HT-29 (cell line): ENCODE measurements at places on chromosomes 3 and 15. TPM values are rescaled to one million over a fixed set of nuclear protein-coding genes. Genes with fewer than 3 reads are reported as not detected.
A peak's percentile ranks its signal among the peaks of the same experiment; 100 is the strongest.

DNA sequence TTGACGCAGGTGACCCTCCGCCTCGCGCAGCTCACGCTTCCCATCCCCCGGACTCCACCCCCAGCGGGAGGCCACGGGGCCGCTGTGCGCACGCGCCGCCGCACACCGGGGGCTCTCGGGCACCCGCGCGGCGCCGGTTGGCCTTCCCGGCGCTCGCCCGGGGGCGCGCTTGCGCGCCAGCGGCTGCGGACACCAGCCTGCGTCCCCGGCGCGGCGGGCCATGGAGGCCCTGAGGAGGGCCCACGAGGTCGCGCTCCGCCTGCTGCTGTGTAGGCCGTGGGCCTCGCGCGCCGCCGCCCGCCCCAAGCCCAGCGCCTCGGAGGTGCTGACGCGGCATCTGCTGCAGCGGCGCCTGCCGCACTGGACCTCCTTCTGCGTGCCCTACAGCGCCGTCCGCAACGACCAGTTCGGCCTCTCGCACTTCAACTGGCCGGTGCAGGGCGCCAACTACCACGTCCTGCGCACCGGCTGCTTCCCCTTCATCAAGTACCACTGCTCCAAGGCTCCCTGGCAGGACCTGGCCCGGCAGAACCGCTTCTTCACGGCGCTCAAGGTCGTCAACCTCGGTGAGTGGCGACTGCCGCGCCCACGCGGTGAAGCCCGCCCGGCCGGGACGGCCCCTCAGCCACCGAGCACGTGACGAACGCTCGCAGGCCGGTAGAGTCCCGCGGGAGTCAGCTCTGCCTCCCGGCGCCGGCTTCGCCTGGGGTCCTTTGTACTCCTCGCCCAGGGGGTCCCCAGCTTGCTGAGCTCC is at the start of gene C15orf61:
C15orf61 (plus strand) TSS at position 103 of the 754 bp plus-strand sequence; CDS start at position 221, 118 bp downstream.
- peak; percentile 94 for DNase-seq

- peak; percentile 52 for DNase-seq
Observed at GRCh38 chr3:143951351-143951971, 20.2 kb upstream of the DIPK2A start.

DNA sequence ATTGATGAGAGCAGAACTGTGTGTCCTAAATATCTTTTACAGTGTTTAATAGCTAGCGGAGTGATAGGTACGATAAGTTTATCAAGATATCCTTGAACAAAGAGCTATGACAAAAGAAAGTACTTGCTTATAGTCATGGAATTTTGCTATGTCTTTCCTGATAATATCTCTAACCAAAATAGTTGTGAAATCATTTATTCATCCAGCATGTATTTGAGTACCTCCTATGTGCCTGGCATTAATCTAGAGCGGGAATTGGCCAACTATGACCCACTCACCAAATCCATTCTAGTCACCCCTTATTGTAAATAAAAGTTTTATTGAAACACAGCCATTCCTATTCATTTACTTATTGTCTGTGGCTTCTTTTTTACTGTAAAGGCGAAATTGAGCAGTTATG is 46.6 kb downstream of the ZFAND6 start:
- DNase-seq, result no peak

DNA sequence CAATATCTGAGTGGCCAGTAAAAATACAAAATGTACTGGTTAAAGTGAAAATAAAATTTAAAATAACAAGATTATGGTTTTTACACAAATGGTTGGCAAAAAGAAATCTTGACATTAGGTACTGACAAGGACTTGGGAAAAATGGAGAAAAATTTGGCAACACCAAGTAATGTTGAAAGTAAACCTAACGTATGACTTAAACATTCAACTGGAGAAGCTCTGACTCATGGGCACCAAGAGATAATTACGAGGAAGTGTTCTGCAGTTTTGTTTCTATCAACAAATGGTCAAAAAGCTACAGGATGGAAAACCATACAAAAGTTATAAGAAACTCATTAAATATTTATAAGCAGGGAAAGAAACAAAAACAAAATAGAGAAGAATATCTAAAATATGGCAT is 177.7 kb downstream of the ZNF385D start:
- DNase-seq, result no peak

DNA sequence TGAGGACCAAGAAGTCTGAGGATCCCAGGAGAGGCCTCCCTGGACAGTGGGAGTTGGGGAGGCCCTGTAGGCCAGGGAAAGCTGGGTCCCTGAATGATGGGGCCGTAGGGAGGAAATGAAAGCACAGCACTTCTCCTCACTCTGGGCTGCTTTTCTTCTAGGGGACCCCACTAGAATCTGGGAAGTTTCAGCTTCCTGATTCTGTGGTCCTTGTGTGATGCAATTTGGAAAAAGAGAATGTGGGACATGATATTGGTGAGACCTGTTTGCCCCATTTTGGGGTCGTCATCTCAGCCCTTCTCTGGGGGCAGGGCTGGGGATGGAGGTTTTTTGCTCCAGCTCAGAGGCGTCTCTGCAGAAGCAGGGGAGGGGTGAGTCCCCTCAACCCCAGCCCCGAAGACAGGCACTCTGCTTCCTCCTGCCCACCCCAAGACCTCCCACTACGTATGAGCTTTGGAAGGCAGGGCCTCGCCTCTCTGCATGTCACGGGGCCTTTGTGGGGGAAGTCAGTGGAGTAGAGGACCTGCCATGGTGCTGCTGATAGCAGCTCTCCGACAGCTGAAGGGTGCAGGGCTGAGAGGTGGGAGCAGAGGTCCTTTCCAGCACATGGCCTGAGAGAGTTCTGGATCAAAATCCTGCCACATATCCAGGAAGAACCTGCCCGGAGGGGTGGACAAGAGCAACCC is 1.5 kb upstream of the SNX22 start:
- DNase-seq, result no peak

DNA sequence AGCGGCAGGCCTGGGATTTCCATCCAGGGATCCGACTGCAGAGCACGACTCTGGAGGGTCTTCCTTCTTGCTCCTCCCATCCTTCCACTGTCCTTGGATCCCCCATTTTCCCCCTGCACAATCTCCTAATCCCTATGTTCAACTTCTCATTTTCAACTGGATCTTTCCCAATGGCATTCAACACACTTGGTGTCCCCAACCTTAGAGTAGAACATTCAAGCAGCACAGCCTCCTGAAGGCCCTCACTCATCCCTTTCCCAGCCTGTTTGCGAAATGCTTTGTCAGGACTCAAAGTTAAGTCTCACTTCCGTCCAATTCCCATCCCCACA is 32.3 kb downstream of the RPN1 start:
- peak; percentile 16 for DNase-seq

GRCh38 chr3:124149771-124150170 is 157.8 kb upstream of the ROPN1 start:
- no peak for DNase-seq

DNA sequence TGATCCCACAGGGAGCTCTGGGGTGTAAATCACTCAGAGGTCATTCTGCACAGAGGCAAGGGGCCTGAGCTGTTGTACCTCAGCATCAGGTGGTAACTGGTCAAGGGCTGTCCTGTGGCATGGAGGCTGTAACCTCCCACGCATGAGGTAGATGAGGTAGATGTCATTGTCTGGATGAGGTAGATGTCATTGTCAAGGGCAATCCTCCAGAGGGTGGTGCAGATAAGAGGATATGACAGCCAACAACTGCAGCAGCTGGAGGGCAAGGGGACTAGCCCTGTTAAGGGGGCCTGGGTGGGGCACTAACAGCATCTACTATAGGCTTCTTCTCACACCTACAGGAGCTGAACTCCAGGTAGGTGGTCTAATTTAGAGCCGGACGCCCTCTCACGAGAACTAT is 55.6 kb downstream of the THRB start:
- DNase-seq, result no peak

GRCh38 chr3:116112696-116113095 is 332.6 kb downstream of the LSAMP start:
- no peak for DNase-seq

- no peak for DNase-seq
Observed at GRCh38 chr3:9785602-9786001, 6.7 kb downstream of the TADA3 start.

GRCh38 chr3:146203776-146204175 is 42.8 kb upstream of the PLOD2 start:
- DNase-seq, result no peak

DNA sequence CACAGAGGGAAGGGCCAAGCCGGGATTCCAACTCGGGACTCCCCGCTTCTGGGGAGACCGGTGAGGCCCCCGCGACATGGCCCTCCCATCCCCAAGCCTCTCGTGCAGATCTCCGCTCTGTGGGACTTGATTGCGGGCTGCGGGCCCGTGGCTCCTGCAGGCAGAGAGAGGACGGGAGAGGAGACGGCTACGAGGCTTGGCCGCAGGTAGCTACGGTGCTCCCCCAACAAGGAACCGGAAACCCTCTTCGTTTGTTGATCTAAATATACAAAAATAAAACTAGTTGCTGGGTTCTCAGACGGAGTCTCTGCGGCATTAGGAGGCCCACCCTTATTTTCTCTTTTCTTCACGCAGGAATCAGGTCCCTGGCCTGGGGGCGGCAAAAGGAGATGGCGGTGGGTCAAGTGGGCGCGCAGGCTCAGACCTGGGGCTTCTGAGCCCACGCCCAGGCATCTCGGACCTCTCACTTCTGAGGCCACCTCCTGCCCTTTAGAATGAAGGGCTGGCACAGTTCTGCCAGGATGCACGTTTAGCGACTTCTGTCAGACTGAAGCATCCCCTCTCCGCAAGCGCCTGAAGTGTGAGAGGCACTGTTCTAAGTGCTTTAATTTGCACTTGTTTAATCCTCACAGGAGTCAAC is 10.9 kb downstream of the GNB5 start:
- peak; percentile 7 for DNase-seq

DNA sequence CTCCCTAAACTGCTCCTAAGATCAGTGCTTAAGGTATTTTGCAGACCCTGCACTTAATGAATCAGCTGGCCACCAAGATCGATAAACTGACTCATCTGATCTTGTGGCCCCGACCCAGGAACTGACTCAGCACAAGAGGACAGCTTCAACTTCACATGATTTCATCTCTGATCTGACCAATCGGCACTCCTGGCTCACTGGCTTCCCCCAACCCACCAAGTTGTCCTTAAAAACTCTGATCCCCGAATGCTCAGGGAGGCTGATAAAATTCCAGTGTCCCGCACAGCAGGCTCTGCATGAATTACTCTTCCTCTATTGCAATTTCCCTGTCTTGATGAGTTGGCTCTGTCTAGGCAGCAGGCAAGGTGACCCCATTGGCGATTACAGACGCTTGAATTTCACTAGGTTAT is 13.5 kb downstream of the HTR3E start:
- DNase-seq, result no peak

GRCh38 chr3:124838963-124839362 is 48.2 kb downstream of the ITGB5 start:
- no peak for DNase-seq

DNA sequence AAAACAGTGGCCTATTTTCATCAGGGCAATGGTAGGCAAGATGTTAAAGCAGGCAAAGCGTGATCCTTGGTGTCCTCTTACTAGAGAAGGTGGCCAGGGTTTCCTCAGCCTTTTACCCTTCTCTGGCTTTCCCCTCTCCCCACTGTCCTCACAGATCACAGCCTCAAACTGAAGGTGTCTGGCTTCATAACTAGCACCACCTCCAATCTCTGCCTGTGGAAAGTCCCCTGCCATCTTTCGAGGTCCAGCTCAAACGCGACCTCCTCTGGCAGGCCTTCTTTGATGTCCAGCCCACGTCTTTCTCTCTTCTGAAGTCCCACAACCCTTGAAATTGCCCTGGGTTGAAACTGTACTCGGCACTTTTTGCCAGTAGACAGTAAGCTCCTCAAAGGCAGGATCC is 35.9 kb downstream of the CYP19A1 start:
- no peak for DNase-seq

GRCh38 chr15:31427411-31427810 is 100.8 kb downstream of the KLF13 start:
- no peak for DNase-seq

GRCh38 chr3:61725851-61726333 is 164.5 kb downstream of the PTPRG start:
- no peak for DNase-seq

- DNase-seq, result peak; percentile 99
Observed at GRCh38 chr3:124552224-124552623, 178.0 kb upstream of the UMPS start.

GRCh38 chr3:196995027-196995426 is 26.4 kb upstream of the PIGZ start:
- no peak for DNase-seq

DNA sequence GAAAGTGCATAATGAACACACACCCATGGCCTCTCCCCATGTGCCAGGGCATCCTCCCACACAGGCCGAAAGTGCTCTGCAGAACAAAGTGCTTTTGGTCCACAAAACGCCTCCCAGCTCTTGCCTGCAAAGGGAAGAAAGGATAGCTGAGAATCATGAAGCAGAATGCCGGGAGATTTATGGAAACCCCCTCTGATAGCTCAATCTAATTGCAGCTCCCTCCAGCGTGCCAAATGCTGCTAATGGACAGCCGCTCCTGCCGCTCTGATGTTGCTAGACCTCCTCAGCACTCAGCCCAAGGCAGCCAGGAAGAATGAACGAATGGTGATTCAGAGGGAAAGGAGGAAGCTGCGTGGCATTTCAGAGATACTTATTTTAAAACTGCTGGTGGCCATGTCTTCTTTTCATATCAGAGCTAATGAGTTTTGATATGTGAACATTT is 145.3 kb downstream of the TJP1 start:
- peak; percentile 57 for DNase-seq

DNA sequence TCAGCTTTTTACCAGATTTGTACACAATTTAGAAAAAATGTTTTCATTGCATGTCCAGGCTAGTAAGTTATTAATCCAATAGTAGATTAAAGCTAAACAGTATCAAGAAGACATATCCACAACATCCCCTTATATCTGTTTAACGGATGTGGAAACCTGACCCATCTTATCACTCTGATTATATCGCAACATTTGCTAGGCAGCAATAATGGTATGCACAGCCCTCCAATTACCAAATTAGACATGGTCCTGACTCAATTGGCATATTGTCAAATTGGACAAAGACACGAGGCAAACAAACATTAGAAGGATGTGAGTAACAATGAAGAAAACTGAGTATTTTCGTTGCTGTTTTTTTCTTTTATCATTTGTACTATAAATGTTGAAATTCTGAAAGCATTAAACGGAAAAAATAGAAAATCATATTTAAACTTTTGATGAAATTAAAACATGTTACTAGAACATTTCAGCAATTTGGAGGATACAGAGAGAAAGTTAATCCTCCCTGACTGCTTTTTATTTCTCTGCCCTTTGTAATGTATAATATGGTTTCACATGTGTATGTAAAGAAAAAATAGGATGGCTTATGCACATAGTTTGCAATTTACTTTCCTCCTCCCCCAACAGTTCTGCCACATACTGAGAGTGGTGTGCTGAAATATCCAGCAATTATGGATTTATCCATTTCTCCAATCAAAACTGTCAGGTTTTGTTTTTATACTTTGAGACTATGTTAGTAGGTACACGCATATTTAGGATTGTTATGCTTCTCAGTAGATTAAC is 633.7 kb downstream of the ZIC1 start:
- DNase-seq, result no peak

CCR8 gene
- total RNA-seq, result not detected in 2 replicates

RAB27A gene
- 0.63 and 1.4 TPM in 2 replicates for total RNA-seq

SST gene
- total RNA-seq, result not detected in 2 replicates

CPN2 gene
- not detected in 2 replicates for total RNA-seq

COL6A6 gene
- total RNA-seq, result not detected in 2 replicates

TBC1D23 gene
- 9.4 and 10.6 TPM in 2 replicates for total RNA-seq

ZXDC gene
- 41.2 and 42.2 TPM in 2 replicates for total RNA-seq

SHISA5 gene
- total RNA-seq, result 83.6 and 85.4 TPM in 2 replicates

THSD4 gene
- 19.5 and 31.9 TPM in 2 replicates for total RNA-seq

SCG5 gene
- total RNA-seq, result 0.25 and 0.37 TPM in 2 replicates
